ENCODE measurements at places on chromosomes 3 and 15. TPM values are rescaled to one million over a fixed set of nuclear protein-coding genes. Genes with fewer than 3 reads are reported as not detected.

DNA sequence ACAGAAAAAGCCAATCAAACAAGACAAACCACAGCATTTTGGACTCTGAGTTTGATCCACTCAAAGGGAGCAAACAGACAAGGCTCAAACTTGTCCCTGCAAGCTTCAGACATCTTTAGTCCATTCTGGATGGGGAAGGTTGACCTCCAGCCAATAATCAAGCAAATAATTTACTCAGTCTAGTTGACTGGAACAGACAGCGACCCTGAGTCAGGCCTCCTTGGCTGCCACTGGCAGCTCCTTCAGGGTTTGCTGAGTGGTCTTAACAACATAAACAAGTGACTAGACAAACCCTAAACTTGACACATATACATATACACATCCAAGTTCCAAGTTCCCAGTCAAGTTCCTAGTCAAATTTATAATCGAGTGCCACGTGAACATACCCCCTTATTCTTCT, 313.9 kb downstream of the POLQ start:
- no peak for DNase-seq

The SEC22A gene
- total RNA-seq, result 15.2 TPM

- no peak for DNase-seq
Observed at GRCh38 chr3:106431721-106432120, 562.9 kb upstream of the CBLB start.

GRCh38 chr15:28078191-28078719, 20.9 kb downstream of the OCA2 start:
- DNase-seq, result no peak

The MYL3 gene
- 4.6 TPM for total RNA-seq

The GPR176 gene
- 1.7 TPM for total RNA-seq

The LRRIQ4 gene
- not detected for total RNA-seq

- no peak for DNase-seq
Observed at GRCh38 chr15:79919090-79919748, 22.4 kb upstream of the MTHFS start.

DNA sequence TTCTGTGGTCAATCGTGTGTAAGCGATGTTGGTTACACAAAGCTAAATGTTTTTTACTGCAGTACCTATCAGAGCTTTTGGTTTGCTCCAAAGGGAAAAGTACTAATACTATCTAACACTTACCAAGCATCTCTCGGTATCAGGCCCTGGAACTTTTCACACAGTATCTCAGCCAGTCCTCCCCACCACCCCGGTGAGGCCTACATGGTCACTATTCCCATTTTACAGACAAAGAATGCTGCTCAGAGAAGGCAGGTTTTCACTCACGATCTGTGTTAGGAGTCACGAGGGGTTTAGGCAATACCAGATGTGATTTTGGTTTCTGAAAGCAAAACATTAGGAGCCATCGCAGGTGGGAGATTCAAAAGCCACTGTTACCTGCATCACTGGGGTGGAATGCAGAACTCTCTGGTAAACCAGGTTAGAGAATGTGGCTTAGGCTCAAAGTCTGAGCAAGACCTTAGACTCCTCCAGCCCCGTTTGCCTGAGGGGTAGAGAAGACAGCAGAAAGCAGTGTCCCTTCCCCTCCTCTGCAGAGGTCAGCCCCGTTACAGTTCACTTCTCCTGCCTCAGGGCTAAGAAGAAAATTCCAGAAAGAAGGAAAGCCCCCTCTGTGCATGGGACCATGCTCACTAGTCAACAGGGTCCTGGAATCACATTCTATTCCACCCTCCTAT, 57.2 kb downstream of the XXYLT1 start:
- no peak for DNase-seq

The PARP15 gene
- 3.9 TPM for total RNA-seq

The TIGIT gene
- 0.78 TPM for total RNA-seq

- no peak for DNase-seq
Observed at GRCh38 chr15:64284042-64284441, 71.9 kb downstream of the CSNK1G1 start.

The SLC38A3 gene
- total RNA-seq, result 0.34 TPM

GRCh38 chr3:46209746-46210470, 1.8 kb upstream of the CCR1 start:
- no peak for DNase-seq

The FSD2 gene
- total RNA-seq, result not detected

GRCh38 chr3:122898298-122898697, 103.4 kb downstream of the SLC49A4 start:
- DNase-seq, result no peak

DNA sequence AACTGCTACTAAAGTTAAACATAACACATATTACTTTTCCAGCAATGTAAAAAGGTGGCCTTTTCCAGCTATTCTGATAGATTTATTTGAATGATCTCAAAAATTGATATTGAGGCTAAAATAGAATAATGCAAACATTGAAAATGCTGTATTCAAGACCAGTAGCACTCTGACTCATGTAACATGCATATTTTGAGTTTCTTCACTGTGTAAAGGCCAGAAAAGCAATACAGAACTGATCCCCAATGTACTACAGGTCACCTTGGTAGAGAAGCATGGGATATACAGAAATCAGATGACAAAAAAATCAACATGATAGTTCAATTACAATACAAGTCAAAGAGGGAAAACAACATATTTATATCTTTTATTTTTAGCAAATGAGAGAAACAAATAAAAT, 419.6 kb downstream of the DIPK2A start:
- DNase-seq, result no peak

GRCh38 chr15:60213377-60214000, 184.3 kb downstream of the ANXA2 start:
- DNase-seq, result no peak

GRCh38 chr3:64276131-64276530, 50.9 kb upstream of the PRICKLE2 start:
- DNase-seq, result no peak

The RPUSD2 gene
- 8.4 TPM for total RNA-seq

The MOBP gene
- not detected for total RNA-seq

- no peak for DNase-seq
Observed at GRCh38 chr3:178480274-178480673, 56.0 kb upstream of the KCNMB2 start.

The SLC28A1 gene
- total RNA-seq, result not detected

The GNAT1 gene
- not detected for total RNA-seq

The ACKR2 gene
- 17.2 TPM for total RNA-seq

- no peak for DNase-seq
Observed at GRCh38 chr15:41877631-41878354, 16.1 kb downstream of the SPTBN5 start.

DNA sequence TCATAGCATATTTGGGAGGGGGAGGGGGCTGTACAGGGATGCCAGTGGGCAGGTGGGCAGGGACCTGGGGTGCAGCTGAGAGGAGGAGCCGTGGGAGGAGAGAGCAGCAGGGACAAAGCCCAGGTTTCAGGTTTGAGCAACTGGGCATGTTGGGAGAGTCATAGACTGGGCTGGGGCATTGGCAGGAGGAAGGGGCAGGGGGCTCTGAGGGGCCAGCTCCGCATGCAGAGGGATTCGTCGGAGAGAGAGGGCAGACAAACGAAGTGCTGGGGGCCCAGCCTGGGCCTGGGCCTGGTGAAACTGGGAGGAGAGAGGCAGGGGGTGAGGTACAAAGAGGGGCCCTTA, 25.2 kb downstream of the RASGRF1 start:
- DNase-seq, result no peak

The C3orf80 gene
- 2.2 TPM for total RNA-seq

- DNase-seq, result no peak
Observed at GRCh38 chr3:147619921-147620560, 210.9 kb downstream of the ZIC1 start.

DNA sequence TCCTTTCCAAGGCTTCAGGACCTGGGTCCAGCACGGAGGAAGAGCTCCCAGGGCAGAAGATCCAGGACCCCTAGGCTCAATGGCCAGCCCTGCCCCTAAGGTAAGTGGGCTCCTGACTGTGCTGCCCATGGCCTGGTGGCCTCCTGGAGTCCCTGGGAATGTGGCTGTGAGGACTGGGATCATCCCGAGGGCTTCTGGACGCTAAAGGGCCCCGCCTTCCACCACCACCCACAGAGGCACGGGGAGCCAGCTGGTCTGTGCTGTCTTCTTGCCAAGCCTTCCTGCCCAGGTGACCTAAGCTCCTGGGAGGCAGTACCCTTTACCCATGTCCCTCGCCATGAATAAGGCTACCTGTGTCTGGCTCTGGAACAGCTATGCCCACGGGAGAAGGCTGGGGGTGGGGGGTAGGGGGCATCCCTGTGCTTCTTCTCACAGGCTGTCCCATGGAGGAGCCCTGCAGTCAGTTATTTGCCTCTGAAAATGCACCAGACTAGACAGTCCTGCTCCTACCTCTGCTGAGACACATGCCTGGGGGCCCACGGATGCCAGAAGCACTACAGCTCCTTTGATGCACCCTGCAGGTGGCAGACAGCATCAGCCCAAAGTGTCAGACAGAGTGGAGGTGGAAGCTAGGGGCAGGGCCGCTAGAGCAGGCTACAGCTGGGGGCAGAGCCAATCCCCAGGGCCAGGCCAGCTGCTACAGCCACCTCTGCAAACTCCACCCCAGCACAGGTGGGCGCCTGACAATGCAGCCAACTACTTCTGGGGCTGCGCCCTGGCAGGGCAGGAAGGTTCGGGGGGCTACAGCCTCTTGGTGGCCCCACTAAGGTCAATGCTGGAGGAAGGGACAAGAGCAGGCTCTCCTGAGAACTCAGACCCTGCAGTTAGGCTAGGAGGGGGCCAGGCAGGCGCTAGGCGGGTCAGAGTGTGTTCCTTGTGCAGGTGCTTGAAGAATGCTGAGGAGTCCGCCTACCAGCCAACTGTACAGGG, 90.9 kb downstream of the SEC22A start:
- DNase-seq, result no peak

DNA sequence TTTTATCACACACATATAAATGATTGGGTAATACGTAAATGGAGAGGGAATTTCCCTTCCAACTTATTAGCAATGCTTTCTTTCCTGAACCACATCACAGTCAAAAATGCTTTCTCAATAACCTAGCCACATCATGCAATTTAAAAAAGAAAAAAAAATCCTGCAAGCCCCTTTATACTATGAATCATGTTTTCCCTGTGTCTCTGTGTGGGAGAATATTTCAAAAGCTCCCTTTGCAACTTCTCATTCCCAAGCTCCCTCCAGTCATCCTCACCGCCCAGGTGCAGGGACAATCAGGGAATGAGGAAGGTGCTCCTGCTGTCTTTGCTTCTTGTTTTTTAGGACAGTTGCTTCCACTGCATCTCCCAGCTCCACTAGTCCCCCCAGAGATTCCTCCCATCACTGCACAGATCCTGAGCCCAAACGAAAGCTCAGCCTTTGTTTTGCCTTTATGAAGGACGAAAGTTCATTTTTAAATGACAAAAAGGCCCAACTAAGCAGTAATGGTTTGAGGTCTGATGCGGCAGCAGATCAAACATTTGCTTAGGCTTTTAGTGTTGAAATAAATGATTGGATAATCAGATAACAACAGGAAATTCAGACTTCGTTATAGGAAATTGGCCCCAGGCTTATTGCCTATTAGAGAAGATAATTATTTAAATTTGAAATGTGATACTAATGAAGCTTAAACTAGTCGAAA, 47.8 kb upstream of the ADGRG7 start:
- DNase-seq, result no peak

The ABHD10 gene
- total RNA-seq, result 28.2 TPM

GRCh38 chr15:77426871-77427270, 6.2 kb downstream of the HMG20A start:
- DNase-seq, result no peak

GRCh38 chr3:62192891-62193290, 180.5 kb downstream of the FEZF2 start:
- no peak for DNase-seq

GRCh38 chr3:40988468-40988867, 210.8 kb upstream of the CTNNB1 start:
- no peak for DNase-seq

- DNase-seq, result no peak
Observed at GRCh38 chr3:126896067-126896441, 86.9 kb upstream of the PLXNA1 start.

The ADGRG7 gene
- total RNA-seq, result 0.78 TPM

GRCh38 chr3:45441584-45442310, 53.4 kb downstream of the LARS2 start:
- DNase-seq, result no peak

GRCh38 chr3:61664105-61664482, 102.7 kb downstream of the PTPRG start:
- DNase-seq, result no peak

The NISCH gene
- total RNA-seq, result 140 TPM

DNA sequence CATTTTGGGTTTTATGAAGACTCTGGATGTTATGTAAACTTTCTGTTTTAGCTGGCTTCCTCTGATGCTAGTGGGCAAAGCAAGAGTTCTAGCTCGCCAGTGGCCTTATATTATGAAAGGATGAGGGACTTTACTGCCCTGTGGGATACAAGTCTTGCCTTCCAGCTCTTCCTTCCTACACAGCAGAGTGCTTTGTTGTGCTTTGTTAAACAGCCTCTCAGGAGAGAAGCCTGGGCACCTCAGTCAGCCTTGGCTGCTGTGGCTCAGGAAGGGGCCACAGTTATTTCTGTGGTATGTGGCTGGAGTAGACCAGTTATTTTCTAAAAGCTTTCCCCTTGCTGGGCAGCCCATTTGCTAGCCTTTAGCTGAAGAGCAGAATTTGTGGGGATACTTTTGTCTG, 69.5 kb upstream of the SUCLG2 start:
- DNase-seq, result no peak

- no peak for DNase-seq
Observed at GRCh38 chr3:177928172-177928873, 607.9 kb upstream of the KCNMB2 start.

GRCh38 chr15:94457661-94458060, 226.3 kb downstream of the MCTP2 start:
- DNase-seq, result no peak

The HCN4 gene
- total RNA-seq, result 0.08 TPM

- DNase-seq, result peak; percentile 94
Observed at GRCh38 chr3:184565421-184566211, 4.0 kb downstream of the EPHB3 start.

- DNase-seq, result no peak
Observed at GRCh38 chr3:17160597-17160996, 275.8 kb downstream of the PLCL2 start.

DNA sequence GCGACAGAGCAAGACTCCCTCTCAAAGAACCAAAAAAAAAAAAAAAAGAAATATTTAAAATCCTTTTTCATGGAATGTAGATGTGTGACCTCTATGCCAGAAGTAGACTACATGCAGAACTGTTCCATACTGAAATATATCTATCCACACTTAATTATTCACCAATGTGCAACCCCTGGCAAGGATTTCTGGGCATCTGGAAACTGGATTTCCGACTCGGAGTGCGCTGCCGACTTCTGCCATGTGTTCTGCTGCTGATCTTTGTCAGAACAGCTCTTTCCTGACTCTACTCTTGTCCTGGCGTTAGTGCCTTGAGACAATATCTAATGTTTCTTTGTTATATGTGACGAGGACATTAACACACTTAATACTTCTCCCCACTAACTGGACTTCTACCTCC, 11.7 kb downstream of the LIPH start:
- no peak for DNase-seq

DNA sequence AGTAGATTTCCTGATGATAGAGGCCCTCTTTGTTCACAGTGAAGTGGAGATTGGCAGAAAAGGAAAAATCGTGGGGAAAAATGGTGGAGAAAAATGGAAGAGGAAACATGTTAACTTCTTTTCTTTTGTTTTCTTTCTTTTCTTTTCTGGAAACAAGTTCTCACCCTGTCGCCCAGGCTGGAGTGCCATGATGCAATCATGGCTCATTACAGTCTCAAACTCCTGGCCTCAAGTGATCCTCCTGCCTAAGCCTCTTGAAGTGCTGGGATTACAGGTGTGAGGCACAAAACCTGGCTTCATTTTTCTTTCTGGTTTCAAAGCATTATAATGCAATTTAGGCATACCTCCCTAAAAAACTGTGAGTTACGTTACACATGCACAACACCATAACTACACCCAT, 464.2 kb downstream of the MECOM start:
- DNase-seq, result no peak

Measured in ureter (tissue), 1 donor.